ENCODE measurements at places on chromosomes 1 and 21.

GRCh38 chr1:9809100-9809510 lies 14.7 kb downstream of the CLSTN1 start:
- no peak for DNase-seq

DNA sequence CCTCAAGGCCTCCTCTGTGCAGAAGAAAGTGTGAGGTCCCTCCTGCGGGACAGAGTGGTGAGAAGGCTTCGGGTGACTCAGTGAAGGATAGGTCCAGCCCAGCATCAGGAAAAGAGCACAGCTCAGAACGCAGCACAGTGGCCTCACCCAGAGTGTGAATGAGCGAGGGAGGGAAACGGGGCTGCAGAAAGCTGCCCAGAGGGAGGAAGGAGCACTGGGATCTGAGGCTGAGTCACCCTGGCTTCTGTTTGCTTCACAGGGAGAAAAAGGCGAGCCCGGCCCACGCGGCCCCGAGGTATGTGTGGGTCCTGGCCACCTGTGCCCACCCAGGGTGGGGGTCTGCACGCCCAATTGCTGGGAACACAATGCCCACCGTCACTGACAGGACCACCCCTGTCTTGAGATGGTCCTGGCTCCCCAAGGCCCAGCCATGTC lies 24.3 kb downstream of the COL6A2 start:
- DNase-seq: no peak

DNA sequence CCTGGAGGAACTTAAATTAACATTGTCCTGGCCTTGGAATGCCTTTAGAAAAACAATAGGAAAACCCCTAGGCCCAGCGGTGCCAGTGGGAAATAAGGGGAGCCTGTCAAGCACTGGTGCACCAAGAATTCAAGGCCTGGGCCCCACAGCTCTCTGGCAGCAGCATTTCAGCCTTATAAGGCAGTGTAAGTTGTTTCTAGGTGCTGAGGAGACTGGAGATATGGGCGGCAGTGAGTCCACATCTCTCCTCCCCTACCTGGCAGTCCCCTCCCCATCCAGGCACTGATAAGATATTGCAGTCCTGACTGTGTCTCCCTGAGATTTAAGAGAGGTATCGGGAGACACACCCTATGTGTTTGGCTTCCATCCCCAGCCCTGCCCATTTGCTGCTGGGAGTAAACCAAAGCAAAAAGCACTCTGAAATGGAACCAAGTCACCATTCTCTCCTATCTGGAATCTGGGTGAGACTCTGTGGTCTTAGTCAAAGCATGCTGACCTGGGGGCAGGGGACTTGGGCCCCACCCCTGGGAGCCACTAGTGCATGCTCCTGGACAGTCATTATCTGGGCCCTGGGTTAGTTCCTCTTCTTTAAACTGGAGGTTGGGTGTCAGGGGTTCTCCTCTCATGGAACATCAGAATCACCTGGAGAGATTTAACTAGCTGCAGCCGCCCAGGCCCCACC lies 30.5 kb downstream of the DEGS1 start:
- DNase-seq: no peak

DNA sequence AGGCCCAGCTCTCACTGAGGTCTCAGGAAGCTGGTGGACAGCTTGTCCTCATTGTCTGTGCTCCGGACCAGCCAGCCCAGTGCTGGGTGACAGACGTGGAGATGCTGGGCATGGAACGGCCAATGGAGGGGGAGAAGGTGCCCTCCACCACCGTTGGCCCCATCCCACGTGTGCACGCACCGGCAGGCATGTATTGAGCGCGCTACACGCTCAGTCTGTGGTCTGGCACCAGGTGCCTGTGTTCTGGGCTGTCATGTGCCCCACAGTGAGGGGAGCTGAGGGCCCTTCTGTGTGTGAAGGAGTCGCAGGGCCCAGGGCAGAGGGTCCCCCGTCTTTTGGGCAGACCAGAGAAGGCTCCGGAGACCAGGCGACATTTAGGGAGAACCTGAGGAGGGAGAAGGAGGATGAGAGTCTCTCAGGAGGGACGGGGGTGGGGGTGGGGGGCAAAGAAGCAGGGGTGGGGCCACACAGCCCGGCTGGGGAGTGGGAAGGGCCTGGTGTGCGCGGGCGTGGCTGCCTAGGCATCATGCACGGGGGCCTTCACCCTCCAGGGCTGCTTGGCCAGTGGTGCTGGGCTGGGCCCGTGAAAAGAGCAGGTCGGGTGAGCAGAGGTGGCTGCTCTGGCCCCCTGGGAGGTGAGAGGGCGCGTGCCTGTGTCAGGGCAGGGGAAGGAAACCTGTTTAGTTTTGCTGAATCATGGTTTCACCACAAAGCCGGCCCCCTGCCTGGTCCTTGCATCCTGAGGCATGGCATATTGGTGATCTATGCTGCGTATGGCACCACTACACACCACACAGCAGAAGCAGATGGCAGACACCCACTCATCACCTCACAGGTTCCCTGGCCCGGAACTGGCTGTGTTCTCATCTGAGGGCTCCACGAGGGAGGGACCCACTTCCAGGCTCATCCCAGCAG lies 86.7 kb upstream of the TTC34 start:
- DNase-seq: no peak

- no peak for DNase-seq
Observed at GRCh38 chr1:17654519-17654918, 100.6 kb upstream of the ACTL8 start.

DNA sequence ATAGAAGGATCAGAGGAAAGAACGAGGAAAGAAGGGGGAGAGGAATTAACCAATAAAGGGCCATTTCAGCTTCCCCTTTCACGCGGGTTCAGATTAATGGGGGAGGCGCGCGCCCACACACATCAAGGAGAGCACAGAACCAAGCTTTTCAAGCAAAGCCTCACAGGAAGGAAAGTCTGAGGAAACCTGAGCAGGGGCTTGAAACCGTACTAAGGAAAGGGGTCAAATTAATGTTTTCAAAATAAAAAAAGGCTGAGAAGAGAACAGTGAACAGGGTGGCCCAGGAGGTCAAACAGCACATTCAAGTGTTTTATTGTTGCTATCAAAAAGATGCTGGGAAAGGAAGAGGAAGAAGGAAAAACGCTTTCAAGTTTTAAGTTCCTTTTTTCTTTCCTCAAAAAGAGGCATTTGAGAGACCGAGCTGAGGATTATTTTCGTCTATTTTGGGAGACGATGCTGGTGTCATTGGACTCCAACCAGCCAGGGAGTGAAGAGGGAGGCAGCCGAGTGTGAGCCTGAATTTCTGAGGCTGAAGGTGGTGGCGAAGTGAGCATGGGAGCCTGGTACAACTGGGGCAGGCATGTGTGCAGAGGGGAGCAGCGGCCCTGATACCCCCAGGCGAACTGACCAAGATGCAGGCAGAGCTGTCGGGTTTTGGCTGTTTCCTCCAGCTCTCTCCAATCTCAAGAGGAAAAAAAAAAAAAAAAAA lies 88.4 kb downstream of the PROX1 start:
- no peak for DNase-seq

GRCh38 chr1:237166086-237166485 lies 124.1 kb downstream of the RYR2 start:
- DNase-seq: no peak

GRCh38 chr1:164599272-164599671 lies 40.3 kb downstream of the PBX1 start:
- no peak for DNase-seq

Data from cortex of kidney (tissue), 1 donor.